SIG-M5 (cell line): ENCODE measurements at places on chromosomes 1 and 21.
A peak's percentile ranks its signal among the peaks of the same experiment; 100 is the strongest.

- DNase-seq, result no peak
Measured at GRCh38 chr1:53608071-53608470, 130.9 kb downstream of the GLIS1 start.

DNA sequence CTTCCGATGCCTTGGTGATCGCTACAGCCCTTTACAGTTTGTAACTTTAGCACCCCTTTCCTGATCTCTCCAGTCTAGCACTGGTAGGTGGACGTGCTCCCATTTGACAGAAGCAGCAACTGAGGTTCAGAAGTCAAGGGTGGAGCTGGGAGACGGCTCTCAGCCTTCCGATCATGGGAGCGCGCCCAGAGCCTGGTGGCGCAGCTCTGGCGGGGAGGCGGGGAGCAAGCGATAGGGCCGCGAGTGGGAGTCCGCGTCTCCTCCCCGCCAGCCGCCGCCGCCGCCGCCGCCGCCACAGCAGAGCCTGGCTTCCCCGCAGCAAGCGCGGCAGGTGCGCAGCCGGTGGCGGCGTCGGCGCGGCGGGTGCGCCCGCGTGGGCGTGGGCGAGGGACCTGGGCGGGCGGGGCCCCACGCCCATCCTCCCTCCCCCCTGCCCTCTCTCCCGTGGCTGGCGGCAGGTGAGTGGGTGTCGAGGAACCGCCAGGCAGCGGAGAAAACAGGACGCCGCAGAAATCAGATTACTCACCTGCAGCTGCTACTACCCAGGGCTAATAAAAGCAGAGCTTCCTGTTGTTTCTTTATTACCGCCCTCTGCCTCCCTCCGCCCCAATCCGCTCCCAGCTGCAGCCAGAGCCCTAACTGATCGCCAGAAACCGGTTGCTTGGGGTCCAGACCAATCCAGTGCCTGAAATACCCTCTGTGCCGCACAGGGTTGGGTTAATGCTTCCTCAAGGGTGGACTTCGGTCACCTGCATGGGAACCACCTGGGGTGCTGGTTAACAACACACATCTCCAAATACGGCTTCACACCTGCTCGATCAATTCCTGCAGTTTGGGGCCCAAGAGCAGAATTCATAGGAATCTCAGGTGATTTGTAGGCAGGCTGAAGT, 60.2 kb upstream of the ID3 start:
- DNase-seq, result no peak

DNA sequence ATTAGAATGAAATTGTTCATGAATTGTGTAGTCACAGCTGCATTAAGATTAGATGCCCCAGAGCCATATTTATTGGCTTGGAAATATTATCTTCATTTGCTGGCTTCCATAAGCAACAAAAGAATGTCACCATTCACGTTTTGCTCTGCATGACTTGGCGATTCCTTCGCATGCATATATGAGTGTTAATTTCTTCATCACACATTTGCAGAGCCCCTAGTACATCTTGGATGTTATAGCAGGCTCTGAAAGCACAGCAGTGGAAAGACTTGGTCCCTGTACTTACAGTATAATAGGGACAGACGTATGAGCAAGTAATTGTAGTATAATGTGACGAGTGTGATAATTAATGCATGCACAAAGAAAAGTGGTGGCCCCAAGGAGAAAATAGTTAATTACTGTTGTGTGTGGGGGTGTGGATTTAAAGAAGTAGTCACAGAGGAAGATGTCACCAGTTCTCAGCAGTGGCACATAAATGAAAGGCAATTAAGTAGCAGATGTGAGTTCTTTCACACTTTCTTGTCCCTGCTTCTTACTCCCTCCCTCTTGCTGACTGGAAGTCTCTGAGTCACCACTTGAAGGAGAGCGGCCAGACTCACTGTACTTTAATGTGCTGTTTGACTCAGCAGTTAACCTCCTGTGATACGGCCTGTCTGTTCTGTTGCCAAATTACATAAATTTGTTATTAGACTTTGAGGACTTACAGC, 21.0 kb downstream of the S100A10 start:
- DNase-seq, result peak; percentile 38

DNA sequence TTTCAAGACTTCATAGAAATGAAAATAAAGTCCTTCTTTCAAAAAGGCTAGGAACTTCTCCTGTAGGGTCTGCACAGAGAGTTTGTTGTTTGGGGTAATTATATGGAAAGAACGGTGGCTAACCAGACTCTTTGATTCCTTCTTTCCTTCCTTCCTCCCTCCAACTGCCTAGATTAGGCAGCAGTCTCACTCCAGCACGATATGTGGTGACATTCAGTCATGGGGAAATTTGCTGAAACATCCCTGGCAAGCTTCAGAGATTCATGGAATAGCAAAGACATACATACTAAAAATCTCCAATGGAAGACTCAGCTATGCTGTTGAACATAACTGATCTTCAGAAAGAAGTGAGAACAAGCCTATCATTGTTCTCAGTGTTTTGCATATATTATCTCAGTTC, 4.3 kb downstream of the NTMT2 start:
- DNase-seq, result no peak

DNA sequence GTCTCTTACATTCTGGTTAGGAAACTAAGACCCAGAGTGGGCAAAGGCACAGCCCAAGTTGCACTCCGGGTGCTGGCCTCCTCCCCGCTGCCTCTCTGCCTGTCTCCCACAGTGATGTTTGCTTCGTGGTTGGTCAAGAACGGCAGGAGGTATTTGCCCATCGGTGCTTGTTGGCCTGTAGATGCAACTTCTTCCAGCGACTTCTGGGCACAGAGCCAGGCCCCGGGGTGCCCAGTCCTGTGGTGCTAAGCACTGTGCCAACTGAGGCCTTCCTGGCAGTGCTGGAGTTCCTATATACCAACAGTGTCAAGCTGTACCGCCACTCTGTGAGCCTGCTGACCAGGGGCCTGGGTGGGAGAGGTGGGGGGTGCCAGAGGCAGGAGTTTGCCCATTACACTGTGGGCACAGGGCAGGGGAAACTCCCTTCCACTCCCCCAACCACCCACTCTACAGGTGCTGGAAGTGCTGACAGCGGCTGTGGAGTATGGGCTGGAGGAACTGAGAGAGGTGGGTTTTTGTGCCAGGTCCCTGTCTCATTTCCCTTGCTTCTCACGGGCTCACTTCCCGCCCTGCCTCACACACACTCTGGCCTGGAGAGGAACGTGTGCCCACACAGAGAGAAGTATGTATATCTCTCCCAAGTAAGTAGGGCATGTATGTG, 1.9 kb downstream of the BTBD19 start:
- no peak for DNase-seq

- DNase-seq, result no peak
Measured at GRCh38 chr21:15774590-15774989, 44.8 kb downstream of the USP25 start.

GRCh38 chr1:71089536-71090270, 8.9 kb upstream of the ZRANB2 start:
- DNase-seq, result no peak

DNA sequence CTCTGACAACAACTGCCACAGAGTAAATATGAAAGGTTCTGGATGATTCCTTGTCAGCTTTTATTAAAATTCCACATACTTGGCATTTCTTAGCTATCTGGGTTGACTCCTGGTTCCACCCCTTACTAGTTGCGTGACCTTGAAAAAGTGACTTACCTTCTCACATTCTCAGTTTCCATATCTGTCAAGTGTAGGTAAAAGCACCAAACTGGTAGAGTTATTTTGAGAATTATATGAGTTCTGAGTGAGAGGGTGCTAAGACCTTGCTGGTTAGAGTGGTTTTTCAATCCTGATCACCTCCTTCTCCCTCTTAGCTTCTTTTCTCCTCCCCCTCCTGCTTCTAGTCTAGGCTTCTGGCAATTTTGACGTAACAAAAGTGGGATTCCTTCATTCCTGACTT, 83.4 kb upstream of the ABCD3 start:
- DNase-seq, result no peak

DNA sequence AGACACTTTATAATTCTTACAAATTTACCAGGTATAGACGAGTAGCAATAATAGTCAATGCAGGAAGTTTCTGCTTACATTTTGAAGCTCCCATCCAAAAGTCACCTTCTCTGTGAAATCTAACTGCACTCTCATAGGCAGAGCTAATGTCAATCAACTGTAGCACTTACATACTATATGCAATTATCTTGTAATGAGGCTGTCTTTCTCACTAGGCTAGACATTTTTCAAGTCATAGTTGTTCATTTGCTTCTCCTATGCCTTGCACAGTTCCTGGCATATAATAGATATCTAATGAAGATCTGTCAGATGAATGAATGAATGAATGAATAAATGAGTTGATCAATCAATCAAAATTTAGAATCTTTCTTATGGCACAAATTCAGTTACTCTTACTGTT, 273.0 kb upstream of the DAB1 start:
- DNase-seq, result no peak

- no peak for DNase-seq
Measured at GRCh38 chr21:14962217-14962616, 102.6 kb downstream of the NRIP1 start.

- DNase-seq, result no peak
Measured at GRCh38 chr1:1603671-1604373, 3.9 kb upstream of the FNDC10 start.

- DNase-seq, result peak; percentile 56
Measured at GRCh38 chr1:160640359-160641123, 6.3 kb downstream of the SLAMF1 start.
